Natural killer cell treated with Interleukin-12 subunit alpha and Interleukin-12 subunit beta and Interleukin-15 and Interleukin-18, amount 100 ng/mL, for 72 hours (primary cell): ENCODE measurements at places on chromosomes 3 and 15. TPM values are rescaled to one million over a fixed set of nuclear protein-coding genes. Genes with fewer than 3 reads are reported as not detected.

DNA sequence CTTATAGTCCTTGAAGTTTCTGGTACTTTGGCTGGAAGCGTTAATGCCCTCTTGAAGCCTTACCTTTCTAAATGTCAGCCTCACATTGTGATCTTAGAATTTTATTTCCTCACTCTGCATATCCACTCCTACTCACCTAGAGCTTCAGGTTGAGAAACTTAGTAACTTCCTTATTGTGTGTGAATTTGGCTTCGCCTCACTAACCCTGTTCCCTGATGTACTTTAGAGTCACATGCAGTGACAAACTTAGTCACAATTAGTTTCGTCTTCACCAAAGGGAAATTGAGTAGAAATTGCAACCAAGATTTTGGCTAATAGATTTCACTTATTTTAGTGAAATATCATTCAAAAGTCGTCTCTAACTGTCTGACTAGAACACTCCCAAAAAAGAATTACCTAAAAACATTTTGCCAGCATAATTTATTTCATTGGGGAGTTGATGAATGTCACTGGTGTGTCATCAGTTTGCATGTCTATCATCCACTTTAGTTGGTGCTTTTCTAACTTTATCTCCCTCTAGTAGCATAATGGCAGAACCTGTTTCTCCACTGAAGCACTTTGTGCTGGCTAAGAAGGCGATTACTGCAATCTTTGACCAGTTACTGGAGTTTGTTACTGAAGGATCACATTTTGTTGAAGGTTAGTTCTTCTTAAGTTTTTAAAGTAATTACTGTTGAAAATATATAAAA lies 960 bp downstream of the MFN1 start:
- no peak for DNase-seq

- no peak for DNase-seq
Observed at GRCh38 chr15:96381463-96381862, 51.0 kb downstream of the NR2F2 start.

DNA sequence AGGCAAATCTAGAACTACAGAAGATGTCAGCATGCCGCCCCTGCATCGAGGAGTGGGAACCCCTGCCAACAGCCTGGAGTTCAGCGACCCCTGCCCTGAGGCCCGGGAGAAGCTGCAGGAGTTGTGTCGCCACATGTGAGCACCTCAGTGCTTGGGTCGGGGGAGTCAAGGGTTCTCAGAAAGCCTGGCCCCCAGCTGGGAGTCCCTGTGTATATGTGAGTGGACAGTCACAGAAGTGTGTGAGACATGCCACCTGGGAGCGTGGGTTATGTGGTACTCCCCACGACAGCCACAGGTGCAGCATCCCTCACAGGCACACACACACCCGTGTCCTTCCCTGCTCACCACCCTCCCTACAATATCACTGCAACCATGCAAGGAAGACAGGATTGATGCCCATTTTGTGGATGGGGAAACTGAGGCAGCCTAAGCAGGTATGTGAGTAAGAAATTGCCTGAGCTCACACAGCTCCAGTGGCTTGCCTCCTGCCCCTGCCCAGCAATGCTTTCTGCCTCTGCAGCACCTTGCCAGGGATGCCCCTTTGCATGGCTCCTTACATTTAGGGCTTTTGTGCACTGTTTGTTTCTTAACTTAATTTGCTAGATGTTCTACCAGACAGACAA lies 28.3 kb downstream of the C3orf20 start:
- no peak for DNase-seq

DNA sequence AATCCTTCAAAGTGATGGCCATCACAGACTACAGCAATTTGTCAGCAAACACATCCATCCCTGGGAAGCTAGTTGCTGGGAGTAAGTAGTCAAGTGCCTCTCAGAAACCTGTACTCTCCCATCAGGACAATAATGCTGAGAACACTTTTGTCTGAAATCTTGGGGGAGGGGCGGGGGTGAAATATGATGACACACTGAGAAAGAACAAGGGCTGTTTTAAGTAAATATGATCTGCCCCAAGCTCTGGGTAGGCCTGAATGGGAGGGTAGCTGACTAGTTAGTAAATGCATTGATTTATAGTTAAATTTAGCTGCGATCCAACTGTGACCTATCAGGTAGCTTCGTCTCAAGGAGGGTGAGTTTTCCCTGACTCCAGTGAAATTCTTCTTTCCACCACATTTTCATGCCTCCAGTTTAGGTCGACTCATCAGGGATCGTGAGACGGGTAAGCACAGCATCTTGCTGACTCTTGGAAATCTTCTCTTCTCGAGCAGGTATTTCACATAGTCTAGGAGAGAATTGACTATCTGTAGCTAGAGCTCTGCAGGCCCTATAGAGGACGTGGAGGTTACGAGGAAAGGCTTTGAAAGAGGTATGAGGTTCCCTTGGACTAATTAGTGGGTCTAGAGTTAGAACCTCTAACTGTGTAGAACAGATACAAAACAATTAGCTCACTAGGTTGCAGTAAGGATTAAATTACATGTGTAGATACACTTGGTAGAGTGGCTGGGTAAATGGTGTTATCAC lies 213.4 kb upstream of the SLC2A2 start:
- DNase-seq: no peak

- DNase-seq: no peak
Observed at GRCh38 chr3:65889707-65890099, 149.0 kb downstream of the MAGI1 start.

DNA sequence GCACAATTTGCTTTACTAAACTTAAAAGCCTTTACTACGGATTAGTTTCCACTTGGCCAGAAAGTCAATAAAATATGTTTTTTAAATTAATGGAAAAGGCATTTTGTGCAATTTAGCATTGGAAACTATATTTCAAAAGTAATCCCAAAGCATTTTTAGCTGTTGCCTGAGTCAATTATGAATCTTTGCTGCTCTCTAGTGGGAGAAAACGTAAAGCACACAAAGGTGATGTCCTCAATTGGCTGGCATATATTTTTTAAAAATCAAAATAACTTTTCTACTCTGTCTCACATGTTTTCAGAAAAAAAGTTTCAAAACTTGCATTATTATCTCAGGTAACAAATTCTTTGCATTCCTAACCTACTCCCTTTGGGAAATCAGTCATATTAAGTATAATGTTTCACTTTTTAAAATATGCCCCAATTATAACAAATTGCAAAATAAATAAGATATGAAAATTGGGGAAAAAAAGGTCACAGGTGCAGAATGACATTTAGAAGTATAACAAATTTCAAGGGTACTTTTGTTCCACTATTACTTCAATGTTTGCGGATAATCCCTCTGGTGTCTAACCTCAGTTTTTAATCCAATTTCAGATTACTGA lies 47.2 kb upstream of the TEX55 start:
- DNase-seq: no peak

DNA sequence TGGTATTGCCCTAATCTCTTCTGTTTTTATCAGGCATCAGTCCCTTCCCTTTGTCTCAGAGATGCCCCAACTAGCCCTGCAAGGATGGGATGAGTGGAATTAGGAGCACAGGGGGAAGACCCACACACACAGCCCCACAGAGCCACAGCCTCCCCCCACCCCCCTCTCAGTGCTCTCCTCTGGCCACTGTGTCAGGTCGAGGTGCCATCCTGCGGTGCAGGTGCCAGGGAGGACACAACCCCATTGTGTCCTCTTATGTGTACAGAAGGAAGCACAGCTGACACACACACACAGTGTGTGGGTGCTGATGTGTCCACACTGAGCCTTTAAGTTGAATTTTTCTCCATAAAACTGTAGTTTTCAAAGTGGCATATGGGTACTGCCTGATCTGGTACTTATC lies 534.5 kb downstream of the OCA2 start:
- no peak for DNase-seq

DNA sequence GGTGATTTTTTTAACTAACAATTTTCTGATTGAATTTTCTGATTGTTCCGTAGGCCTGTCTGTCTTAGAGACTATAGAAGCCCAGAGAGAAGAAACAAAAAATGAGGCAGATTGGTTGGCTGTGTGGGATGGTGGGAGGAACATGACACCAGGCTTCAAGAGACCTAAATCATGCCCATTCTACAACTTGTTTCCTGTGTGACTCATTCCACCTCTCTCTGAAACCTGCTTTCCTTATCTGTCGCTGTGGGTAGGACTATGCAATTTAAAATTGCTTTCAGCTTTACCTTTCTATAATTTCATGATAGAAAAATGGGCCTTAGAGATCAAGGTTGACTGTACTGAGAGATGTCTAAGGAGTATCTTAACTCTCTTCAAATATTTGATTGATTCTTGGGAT lies 44.5 kb downstream of the OXNAD1 start:
- peak; percentile 65 for DNase-seq

GRCh38 chr3:160445854-160446253 lies 3.7 kb downstream of the TRIM59 start:
- DNase-seq: no peak

DNA sequence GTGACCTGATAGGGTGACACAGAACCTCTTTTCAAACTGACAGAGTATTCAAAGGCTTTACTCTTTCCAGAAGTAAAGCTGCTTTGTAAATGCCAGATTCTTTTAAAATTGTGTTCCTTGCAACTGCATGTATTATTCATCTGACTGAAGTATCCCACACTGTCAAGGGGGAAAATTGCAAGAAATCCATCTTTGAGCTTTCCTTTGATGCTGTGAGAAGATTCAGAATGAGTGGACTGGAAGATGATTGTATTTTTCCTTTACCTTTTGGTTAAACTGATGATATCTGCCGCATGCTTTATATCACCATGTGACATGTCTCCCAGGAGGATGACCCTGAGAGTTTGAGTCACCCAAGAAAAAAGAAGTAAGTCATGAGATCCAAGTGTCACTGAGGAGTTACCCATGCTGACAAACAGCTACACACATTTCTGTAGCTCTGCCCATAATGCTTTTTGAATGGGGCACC lies 250.8 kb upstream of the CBLB start:
- no peak for DNase-seq

DNA sequence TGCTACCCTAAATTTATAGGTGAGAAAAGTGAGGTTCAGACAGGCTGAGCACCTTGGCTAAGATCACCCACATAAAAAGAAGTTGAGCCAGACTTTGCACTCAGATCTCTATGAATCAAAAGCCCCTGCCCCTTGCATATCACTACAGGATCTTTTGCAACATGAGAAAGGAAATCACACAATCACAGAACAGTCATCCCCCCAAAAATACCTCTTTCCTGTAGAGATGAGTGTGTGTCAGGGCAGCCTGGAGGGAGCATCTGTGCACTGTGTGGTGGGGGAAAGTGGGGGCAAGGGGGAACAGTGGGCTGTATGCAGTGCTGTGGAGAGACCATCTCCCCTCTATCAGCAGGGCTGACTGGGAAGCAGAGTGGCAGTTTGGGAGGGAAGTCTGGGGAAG lies 46.6 kb downstream of the EPHB3 start:
- peak; percentile 60 for DNase-seq

GRCh38 chr3:20100151-20100550 lies 59.9 kb downstream of the KAT2B start:
- DNase-seq: no peak

GRCh38 chr3:25663869-25664811 lies 567 bp downstream of the TOP2B start:
- DNase-seq: peak; percentile 89

- DNase-seq: no peak
Observed at GRCh38 chr3:50100956-50101845, 12.5 kb downstream of the RBM5 start.

DNA sequence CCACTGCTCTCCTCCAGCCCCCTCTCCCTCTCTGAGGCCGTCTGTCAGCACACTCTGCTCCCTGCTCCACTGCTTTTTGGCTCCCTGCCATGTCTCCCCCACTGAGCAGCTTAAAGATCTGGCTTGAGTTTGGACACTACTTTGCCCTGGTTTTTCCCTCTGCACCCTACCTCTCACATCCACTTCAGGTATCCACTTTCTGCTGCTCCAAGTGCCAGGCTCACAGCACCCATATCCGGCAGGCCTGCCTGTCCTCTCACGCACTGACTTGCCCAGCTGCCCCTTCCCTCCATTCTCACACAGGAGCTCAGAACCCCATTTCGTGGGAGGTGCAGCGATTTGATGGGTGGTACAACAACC lies 3.7 kb downstream of the DUOX1 start:
- DNase-seq: no peak

GRCh38 chr3:133937061-133937686 lies 41.5 kb upstream of the RAB6B start:
- no peak for DNase-seq

GRCh38 chr3:113200946-113201345 lies 10.4 kb upstream of the BOC start:
- DNase-seq: no peak

DNA sequence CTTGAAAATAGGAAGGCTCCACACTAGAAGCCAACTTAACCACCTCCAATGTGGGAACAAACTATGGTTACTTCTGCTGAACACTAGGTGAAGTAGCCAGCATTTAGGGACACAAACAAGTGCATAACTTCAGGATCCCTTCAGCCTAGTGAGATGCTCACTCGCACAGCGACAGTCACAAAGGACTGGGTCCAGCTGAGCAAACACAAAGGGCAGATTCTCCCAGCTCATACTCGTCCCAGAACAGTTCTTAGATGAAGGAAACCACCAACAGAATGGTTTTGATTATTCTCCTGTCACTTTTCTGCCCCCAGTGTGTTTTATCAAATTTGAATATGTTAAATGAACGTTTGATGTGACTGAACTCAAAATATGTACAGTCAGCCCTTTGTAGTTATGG lies 201.6 kb downstream of the KCNAB1 start:
- DNase-seq: no peak

Gene ACAD11
- total RNA-seq: 9.3 TPM

Gene MORC1
- total RNA-seq: not detected

Gene ZNF385D
- not detected for total RNA-seq

Gene GNL3
- total RNA-seq: 225 TPM

Gene LTF
- total RNA-seq: 0.20 TPM

Gene LYZL4
- not detected for total RNA-seq

Gene SPATA12
- total RNA-seq: not detected

Gene CLDND1
- total RNA-seq: 352 TPM

Gene PEX5L
- 1.5 TPM for total RNA-seq

Gene COL7A1
- total RNA-seq: 1.8 TPM

Gene PPP4R2
- 128 TPM for total RNA-seq
